ENCODE measurements at places on chromosomes 13 and 19. TPM values are rescaled to one million over a fixed set of nuclear protein-coding genes. Genes with fewer than 3 reads are reported as not detected.

- peak; percentile 32 for DNase-seq
Observed at GRCh38 chr19:57317503-57317902, 2.8 kb upstream of the ZNF543 start.

UFM1 gene
- 61.0 TPM for total RNA-seq

DNA sequence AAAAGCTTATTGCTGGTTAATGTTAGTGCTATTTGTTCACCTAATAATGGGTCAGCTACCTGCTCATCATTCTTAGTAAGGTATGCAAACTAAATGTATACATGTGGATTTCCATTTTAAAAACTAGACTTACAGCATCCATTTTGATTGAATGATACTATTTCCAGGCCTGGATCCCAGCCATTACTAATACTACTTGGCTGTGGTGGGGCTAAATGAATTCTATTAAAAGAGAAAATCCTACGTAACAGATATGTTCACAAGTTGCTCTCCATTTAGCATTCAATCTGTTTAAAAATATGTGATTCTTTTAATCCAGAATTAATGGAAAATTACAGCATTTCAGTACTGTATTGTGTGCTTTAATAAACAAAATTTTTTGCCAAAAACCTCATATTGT lies 169.4 kb upstream of the MIR17HG start:
- no peak for DNase-seq

GRCh38 chr13:78826312-78826711 lies 167.4 kb upstream of the OBI1 start:
- DNase-seq = no peak

BEST2 gene
- total RNA-seq = not detected

SERPINE3 gene
- total RNA-seq = not detected

DNA sequence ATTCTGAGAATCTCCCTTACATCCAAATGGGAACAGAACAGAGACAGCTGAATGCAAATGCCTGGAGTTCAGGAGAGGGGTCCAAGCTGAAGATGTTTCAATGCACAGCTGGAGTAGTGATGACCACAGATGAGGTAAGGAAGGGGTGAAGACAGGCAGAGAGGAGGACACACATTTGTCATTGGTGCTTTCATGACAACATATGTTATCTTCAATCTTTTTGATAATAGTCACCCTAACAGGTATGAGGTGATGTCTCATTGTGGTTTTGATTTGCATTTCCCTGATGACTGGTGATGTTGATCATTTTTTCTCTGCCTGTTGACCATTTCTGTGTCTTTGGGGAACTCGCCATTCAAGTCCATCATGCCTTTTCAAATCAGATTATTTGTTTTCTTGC lies 19.2 kb downstream of the SIGLEC7 start:
- DNase-seq = no peak

GRCh38 chr13:50017819-50018218 lies 2.6 kb downstream of the KCNRG start:
- no peak for DNase-seq

DNA sequence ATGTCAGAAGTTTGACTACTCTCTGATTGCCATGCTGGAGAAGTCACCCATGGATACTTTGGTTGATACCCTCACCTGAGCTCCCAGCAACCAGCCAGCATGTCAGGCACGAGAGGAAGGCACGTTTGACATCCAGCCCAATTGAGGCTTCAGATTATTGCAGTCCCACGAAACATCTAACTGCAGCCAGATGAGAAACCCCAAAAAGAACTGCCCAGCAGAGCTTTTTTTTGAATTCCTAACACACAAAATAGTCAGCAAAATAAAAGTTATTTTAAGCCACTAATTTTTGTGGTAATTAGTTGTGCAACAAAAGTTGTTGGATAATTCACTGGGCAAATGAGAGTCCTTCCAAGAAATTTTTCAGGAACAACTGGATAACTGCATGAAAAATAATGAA lies 259.0 kb downstream of the LMO7 start:
- DNase-seq = no peak

CYP4F11 gene
- not detected for total RNA-seq

- no peak for DNase-seq
Observed at GRCh38 chr13:26280295-26280694, 26.4 kb downstream of the CDK8 start.

DNA sequence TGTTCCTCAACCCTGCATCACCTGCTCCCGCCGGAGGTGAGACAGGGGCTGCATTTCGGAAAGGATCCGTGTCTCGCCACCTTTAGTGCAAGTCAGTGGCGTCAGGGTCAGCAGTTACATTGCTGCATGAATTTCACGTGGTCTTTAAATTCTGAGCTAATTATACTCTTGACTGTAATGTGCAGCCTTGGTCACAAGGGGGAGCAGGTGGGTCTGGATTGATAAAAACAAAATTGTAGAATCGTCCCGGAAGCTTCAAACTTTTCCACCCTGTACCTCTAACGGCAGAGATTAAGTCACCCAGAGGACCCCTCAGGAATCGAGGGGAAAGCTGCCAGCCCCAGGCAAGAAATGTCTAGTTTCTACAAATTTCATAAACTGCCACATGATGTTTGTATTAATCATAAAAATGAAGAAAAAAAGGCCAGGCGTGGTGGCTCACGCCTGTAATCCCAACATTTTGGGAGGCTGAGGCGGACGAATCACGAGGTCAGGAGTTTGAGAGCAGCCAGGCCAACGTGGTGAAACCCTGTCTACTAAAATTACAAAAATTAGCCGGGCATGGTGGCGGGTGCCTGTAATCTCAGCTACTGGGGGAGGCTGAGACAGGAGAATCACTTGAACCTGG lies 20.2 kb downstream of the BBC3 start:
- peak; percentile 72 for DNase-seq

DNA sequence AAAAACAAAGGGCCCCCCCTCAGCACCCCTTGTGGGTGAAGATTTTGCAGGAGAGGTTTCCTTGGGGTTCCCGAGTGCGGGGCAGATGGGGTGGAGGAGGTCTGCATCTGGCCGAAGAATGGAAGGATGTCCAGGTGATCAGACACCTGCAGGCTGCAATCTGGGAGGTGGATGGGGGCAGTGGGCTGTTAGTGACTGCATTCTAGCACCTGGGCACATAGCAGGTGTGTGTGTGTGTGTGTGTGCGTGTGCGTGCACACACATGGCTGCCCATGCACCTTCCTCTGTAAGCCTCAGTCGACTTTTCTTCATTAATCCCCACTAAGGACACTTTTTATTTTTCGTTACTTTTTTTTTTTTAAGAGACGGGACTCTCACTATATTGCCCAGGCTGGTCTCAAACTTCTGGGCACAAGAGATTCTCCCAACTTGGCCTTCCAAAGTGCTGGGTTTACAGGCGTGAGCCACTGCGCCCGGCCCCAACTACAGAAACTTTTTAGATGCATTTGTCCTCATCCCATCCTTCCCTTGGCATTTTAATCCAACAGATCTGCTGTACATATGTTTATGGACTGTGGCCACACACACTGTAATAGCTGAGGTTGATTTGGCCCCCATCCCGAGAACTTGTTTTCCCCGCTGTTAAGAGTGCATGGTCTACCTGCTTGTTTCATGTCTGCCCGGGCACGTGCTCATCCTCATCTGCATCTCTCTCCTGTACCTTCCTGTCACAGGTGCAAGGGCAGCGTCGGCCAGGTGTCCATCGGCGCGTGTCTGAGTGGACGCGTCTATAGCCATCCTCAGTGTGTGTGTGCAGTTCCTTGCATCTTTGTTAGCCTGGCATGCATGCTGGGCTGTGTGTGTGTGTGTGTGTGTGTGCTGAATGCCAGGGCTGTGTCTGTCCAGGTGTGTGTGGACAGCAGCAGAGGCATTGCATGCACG lies 731 bp downstream of the MAG start:
- DNase-seq = no peak

DNA sequence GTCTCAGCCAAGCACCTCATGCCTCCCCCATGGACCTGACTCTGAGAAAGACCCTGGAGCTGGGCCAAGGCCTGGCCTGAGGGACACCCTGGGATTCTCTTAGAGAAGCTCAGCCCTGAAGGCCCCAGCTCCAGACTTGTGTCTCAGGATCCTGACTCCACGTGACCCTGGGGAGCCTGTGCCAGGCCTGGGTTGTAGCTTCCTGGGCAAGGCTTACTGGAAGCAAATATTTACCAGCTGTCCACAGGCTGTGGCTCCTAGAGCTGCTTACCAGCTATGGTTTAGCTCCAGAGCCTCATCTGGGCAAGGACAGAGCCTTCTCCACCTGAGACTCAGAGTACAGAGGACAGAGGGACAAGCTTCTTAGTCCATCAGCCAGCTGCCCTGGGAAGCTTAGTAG lies 61.0 kb upstream of the CEACAM8 start:
- DNase-seq = no peak

GRCh38 chr19:29191005-29191404 lies 21.9 kb downstream of the UQCRFS1 start:
- DNase-seq = no peak

PDE4C gene
- 69.8 TPM for total RNA-seq

GRCh38 chr19:3669947-3670795 lies 30.1 kb downstream of the PIP5K1C start:
- DNase-seq = no peak

DNA sequence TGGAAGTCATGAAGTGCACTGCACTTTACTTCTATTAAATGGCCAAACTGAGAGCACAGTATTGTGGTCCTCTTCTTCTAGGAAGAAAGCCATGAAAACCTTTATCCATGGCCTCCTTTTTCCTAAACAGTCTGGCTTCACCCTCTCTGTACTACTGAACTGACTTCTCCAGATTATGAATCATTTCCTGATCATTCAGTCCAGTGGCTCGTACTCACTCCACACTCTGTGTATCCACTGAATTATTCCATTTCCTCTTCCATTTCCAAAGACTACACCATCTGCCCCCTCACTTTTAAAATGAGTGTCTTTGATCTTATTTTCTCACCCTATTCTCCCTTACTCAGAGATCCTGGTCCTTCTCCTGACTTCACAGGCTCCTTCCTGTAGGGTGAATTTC lies 29.7 kb upstream of the FREM2 start:
- no peak for DNase-seq

GRCh38 chr13:112756967-112757758 lies 67.3 kb downstream of the ATP11A start:
- no peak for DNase-seq

- DNase-seq = no peak
Observed at GRCh38 chr13:36358175-36358718, 12.1 kb upstream of the SPART start.

- DNase-seq = no peak
Observed at GRCh38 chr19:334296-335071, 10.1 kb downstream of the MIER2 start.

Measured in glutamatergic neuron (in vitro differentiated cells).